ENCODE measurements at places on chromosomes 2 and 18. TPM values are rescaled to one million over a fixed set of nuclear protein-coding genes. Genes with fewer than 3 reads are reported as not detected.

The APCDD1 gene
- 105 TPM for polyA plus RNA-seq

The RIT2 gene
- not detected for polyA plus RNA-seq

The G6PC2 gene
- not detected for polyA plus RNA-seq

The KDM3A gene
- polyA plus RNA-seq: 72.3 TPM

The RSAD2 gene
- 4.9 TPM for polyA plus RNA-seq

The RAX gene
- not detected for polyA plus RNA-seq

The ADRA2B gene
- 1.2 TPM for polyA plus RNA-seq

The UPP2 gene
- 0.14 TPM for polyA plus RNA-seq

The POTEJ gene
- polyA plus RNA-seq: 0.06 TPM

The TSPYL6 gene
- polyA plus RNA-seq: 0.17 TPM

The NOL4 gene
- polyA plus RNA-seq: 1.8 TPM

The WNT10A gene
- 0.32 TPM for polyA plus RNA-seq

The MARCHF4 gene
- 0.20 TPM for polyA plus RNA-seq

The ZNF532 gene
- 153 TPM for polyA plus RNA-seq

The PLCD4 gene
- polyA plus RNA-seq: 13.3 TPM

The EMILIN1 gene
- 268 TPM for polyA plus RNA-seq

- DNase-seq: no peak
These were observed 58.8 kb downstream of the MFSD6 start for GRCh38 chr2:190466819-190467446.

- no peak for DNase-seq
These were observed 773.0 kb downstream of the CPS1 start for GRCh38 chr2:211329421-211329820.

DNA sequence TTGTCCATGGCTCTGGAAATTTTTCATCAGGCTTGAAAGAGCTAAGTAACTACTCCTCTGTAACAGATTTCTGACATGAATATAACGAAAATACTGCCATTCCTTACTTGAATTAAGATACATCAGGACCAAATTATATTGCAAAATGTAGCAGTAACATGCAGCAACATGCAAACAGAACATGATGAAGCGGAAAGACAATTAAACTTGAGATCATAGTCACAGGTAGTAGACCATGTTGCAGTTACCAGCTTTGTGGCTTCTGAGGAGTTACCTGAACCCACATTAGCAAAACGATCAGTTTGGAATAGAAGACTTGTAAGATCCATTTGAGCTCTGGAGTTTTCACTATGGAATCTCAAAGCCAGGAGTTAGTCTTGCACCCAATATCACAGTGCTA is 76.2 kb downstream of the MREG start:
- no peak for DNase-seq

DNA sequence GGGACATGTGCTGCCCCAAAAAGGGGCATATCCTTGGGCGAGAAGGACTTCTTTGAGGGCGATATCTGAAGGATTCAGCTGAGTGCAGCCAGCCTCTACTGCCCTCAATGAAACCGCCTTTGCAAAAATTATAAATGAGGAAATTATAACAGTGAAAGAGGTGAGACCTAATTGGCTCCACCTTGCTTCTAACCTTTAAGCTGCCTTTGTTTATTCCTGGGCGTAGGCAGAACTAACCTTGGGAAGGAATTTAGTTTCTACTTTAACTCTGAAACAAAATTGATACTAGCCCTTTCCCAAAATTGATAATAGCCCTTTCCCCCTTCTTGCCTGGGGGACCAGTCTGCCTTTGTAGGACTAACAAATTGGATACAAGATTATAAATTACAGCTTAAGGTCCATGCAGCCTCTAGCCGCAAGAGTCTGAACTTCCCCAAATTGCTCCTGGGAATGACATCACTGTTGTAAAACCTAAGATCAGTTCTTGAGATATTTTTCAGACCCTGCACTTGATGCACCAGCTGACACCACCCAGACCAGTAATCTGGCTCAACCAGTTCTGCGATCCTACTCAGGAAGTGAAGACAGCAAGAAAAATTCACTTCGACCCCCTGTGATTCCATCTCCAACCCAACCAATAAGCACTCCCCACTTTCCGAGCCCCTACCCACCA is 36.0 kb upstream of the ASAP2 start:
- no peak for DNase-seq

DNA sequence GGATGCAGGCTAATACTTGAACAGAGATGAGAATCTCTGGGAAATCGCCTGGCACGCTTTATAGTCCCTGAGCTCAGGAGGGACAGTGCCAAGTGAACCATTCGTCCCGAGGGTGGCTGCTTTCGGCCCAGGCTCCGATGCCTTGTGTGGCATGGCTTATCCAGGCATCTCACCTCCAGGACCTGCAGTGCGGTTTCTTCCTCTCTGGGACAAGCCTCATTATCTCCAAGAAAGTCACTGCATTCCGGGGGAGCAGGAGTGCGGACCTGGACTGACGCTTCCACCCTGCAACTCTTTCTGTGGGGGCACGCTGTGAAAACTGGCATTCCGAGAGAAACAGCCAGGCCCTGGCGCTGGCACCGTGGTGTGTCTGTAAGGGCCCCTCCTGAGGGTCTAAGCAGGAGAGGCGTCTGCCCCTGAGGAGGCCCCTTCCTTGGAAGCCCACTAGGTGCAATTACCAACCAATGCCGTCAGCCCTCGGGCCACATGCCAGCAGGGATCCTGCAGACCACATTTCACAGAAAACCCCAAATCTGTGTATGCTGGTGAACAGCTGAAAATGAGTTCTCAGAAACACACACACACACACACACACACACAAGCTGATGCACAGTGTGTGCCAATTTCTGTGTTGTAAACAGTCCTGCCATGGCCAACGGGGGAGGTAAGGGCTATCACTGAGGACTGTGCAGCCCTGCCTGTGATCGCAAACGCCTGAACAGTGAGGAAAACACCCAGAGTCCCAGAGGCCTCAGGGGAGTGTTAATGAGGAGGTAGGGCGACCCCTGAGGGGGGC is 351.9 kb upstream of the SALL3 start:
- DNase-seq: peak; percentile 22

DNA sequence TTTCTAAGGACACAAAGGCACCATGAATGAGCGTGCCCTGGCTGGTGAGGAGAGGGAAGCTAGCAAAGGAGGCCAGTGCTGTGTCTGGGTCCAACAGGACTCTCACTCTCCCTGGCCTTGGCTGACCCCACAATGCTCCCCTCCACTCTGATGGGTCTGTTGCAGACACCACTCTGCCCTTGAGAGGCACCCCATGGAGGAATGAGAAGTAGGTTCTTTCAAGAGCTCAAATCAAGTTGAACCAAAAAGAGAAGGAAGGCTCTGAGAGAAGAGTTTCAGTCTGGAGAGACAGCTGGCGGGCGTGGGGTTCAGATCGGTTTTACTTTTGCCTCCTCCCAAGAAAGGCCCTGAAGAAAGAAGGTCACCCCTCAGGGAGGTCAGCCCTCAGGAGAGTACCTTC is 18.4 kb downstream of the TMEM247 start:
- DNase-seq: no peak

DNA sequence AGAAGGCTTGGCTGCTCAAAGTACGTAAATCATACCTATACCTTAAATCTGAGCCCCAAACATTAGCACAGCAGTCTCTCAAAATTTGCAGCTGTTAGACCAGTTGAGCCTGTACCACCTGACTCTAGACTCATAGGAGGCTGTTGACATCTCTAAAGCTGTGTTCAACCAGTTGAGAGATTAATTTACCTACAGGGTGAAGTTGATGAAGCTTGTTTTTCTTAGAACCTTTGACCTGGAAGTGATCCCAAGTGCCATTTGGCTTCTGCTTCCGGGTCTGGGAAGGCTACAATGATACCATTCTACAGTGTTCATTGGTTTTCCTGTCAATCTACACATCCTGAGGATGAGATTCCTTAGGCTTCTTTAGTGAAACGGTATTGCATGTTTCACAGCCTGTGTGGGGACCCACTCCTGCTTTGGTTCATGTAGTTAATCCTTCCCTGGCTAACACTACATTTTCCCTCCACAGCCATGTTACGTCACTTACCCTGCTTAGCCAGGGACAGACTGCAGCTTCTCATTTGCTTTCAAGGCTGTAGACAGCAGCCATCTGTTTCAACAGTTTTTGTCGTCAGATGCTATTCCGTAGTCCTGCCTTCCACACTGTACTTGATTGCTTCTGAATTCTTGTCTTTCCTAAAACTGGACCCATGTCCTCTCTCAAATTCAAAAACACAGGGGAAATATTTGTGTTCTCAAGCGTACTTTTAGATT is 4.7 kb upstream of the IL1RL2 start:
- DNase-seq: no peak

DNA sequence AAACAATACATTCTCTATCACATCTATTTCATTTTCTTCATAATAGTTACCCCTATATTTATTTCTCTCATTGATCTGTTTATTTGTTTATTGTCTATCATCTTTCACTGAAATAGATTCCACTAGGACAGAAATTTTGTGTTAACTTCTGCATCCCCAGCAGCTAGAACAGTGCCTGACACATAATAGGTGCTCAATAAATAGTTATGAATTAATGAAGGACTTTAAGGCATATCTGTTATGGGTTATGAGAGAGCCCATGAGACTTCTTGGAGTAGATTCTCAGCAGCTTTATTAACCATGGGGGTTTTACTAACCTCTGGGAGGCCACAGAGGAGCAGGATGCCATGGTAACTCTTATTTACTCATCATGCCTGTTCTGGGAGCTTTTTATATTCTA is 144.6 kb downstream of the CDC42EP3 start:
- no peak for DNase-seq

GRCh38 chr18:48673853-48674721 is 135.3 kb downstream of the CTIF start:
- no peak for DNase-seq

DNA sequence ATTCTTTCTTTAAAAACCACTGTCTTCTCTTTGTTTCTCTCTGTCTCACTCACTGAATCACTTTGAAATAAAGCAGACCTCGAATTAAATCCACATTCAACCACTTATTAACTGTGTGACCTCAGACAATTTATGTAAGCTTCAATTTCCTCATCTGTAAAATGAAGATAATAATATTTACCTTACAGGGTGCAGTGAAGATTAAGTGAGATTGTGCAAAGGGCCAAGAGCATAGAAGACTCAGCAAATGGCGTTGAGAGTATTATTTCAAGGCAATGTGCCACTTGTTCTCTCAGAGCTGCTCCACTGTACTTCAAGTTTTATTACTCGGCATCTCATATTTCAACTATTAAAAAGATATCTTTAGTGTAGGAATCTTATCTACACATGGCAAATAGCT is 454.2 kb upstream of the HNRNPA3 start:
- DNase-seq: no peak

DNA sequence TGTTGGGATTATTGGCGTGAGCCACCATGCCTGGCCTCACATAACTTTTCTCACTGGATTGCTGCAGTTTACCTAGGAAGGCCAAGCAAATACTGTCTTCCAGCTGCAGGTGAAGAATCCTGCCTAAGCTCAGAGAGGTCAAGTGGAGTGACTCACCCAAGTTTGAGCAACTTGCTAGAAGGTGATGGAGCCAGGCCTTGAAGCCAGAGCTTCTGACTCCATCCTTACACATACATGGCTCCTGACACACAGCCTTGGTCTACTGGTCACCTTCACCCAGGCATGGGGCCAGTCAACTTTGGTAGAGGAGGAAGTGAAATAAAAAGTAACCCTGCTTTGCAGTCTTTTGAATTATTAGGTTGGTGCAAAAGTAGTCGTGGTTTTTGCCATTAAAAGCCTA is 93.5 kb downstream of the VWA3B start:
- DNase-seq: no peak

GRCh38 chr2:219404954-219405353 is 13.2 kb upstream of the DES start:
- no peak for DNase-seq

DNA sequence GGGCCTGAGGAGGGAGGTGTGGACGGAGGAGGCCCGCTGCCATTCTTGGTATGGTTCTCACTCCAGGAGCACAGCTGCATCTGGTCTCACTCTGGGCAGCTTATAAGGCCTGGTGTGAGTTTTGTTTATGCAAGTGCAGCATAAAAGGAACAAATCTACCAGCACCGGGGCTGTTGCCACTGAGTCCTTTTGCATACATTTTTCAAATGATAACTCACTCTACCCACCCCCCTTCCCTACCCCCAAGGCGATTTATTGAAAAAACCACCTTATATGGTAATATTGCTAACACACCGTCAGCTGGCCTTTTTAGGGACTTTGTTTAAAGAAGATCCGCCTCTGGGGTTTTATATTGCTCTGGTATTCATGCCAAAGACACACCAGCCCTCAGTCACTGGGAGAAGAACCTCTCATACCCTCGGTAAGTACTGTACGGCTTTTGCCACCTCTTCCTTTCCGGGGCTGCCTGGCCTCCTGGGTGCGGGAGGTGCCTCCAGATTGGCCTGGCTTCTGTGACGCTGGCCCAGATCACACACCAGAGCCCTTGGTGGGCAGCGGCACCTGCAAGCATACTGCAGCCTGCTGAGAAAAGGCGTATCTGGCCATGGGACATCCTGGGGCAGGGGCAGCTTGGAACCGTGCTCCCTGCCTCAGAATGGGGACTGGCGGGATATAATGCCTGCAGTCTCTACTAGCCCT is at the start of gene ACTG2:
Gene ACTG2 (plus strand): TSS at position 378 of the 699 bp plus-strand sequence. CDS start 8,304 bp downstream, outside the sequence.
- no peak for DNase-seq

- DNase-seq: no peak
These were observed 17.2 kb downstream of the LAPTM4A start for GRCh38 chr2:20034218-20034617.

DNA sequence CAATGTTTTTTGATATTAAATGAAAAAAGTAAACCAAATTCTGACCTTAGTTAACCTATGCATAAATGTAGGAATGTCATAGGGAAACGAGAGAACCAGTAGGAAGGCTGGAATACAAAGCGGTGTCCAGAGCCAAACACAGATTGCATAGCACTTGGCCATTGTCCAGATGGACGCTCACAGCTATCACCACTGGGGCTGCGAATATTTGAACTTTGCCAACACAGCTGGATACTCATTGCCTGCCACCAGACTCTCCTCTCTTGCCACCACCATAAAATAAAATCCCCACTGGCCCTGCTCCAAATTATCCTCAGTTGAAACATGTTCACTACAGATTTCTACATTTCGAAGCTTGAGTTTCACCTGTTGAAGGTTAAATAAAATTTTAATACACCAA is 159.3 kb upstream of the GULP1 start:
- no peak for DNase-seq

GRCh38 chr2:54519841-54520459 is 63.8 kb downstream of the SPTBN1 start:
- DNase-seq: no peak

GRCh38 chr2:20822535-20823490 is at the start of gene LDAH:
TSS of gene LDAH (minus strand) at chr2:20823101. CDS start at chr2:20801463, 21,638 bp downstream.
- peak; percentile 91 for DNase-seq

- no peak for DNase-seq
These were observed 67.5 kb upstream of the BZW1 start for GRCh38 chr2:200744201-200744602.

DNA sequence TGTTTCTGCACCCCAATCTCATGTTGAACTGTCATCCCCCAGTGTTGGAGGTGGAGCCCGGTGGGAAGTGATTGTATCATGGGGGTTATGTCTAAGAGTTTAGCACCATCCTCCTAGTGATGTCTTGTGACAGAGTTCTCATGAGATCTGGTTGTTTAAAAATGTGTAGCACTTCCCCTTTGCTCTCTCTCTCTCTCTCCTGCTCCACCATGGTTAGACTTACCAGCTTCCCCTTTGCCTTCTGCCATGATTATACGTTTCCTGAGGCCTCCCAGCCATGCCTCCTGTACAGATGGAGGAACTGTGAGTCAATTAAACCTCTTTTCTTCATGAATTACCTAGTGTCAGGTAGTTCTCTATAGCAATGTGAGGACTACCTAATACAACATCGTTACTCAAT is 396.9 kb upstream of the LRATD1 start:
- DNase-seq: no peak

- DNase-seq: no peak
These were observed 446.9 kb upstream of the NRP2 start for GRCh38 chr2:205235434-205235833.

GRCh38 chr18:3254725-3255124 is 7.1 kb downstream of the MYL12A start:
- no peak for DNase-seq

Measured in left lung (tissue), 14 donors.